Tibial artery (tissue), 4 donors: ENCODE measurements at places on chromosomes 1 and 21.
A peak's percentile ranks its signal among the peaks of the same experiment; 100 is the strongest.

GRCh38 chr21:17390569-17390968, 122.3 kb upstream of the CXADR start:
- DNase-seq: no peak

GRCh38 chr1:31010086-31010989, 55.2 kb downstream of the PUM1 start:
- DNase-seq: no peak

- peak; percentile 34 for DNase-seq
Observed at GRCh38 chr1:10387677-10388386, 11.0 kb upstream of the PGD start.

GRCh38 chr1:41963636-41964035, 44.9 kb upstream of the HIVEP3 start:
- no peak for DNase-seq

GRCh38 chr1:46070164-46070814, 62.1 kb downstream of the PIK3R3 start:
- DNase-seq: no peak

DNA sequence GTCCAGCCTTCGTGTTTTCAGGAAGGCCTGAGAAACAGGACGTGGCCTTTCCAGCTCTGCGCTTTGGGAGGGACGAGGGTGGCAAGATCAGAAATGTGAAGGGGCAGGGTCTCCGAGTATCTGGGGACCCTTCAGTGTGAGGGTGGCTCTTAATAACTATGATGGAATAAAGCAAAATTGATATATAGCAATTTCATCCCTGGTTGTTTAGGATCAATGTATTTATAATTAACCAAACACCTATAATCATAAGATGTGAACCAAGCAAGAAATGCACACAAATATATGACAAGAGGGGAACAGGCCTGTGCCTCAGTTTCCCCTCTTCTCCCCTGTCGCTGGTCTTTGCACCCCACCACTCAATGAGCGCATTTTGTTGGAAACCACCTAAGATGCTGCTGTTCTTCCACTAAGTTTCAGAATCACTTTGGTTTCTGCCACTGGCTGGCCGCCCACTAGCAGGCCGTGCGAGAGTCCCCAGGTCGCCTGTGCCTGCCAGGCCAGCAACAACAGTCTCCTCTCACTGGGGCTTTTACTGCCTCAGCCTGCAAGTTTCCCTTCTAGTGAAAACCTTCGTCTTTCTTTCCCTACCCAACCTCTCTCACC, 36.6 kb downstream of the UBASH3A start:
- no peak for DNase-seq

- no peak for DNase-seq
Observed at GRCh38 chr1:208820580-208821212, 576.5 kb upstream of the PLXNA2 start.

DNA sequence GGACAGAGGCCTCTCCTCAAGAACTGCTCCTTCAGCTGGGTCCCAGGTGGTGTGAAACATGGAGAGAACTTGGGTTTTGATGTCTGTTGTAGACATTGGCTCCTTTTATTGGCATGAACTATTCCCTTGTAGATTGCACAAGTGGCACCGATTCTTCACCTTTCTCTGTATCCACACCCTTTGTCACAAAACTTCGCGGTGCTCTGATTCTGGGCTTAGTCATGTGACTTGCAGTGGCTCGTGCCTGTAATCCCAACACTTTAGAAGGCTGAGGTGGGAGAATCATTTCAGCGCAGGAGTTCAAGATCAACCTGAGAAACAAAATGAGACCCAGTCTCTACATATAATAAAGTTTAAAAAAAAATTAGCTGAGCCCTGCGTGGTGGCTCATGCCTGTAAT, 42.5 kb upstream of the EYA3 start:
- DNase-seq: no peak

DNA sequence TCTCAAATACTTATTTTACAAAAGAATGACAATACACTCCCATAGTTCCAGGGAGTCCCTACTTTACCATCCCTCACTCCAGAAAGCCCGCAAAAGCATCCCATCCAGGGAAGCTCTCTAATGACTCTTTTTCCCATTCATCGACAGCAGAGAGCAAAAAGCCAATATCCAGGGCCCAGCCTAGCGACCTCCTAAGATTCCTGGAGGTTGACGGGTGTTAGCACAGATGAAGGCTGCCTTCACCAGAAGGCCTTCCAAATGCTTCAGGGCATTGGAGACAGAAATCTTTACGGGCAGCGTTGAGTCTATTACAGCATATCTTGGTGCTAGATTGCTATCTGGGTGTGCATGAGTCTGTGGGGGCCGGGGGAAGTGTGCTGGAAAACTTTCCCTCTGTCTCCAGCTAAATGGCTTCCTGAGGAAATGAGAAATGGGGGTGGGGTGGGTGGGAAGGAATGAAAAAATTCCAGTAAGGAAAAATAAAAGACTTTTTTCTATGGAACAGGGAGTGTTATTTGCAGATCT, 136.6 kb downstream of the PROX1 start:
- DNase-seq: no peak

- DNase-seq: no peak
Observed at GRCh38 chr1:21212126-21212525, 35.4 kb upstream of the EIF4G3 start.

DNA sequence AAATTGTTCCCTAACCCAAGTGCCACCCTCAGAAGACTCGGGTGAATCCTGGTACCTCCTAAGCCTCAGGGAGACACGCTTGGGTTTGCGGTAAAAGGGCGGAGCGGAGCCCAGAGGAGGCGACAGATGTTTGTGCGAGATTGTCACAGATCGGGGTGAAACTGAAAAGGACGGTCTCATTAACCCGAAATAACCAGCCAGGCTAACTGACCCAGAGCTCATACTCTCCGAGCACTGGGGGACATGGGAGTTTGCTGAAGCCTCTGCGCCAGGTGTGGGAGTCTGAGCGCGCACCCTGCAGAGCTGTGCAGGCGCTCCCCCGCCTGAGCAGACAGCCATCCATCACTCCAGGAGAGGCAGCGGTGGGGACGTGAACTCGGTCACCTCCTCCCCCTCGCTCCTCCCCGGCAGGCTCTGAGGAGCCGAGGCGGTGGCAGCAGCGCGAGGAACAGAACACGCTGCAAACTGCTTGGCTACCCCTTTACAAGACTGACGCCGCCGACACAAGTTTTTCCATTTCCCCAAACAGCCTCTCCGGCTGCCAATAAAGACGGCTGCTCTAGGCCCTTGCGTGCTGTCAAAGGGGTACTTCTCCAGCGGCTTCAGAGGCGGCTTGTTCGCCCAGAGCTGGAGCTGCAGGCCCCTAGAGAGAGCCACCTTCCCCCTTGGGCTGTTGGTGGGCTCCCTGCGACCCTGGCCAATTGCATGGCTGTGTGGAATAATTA, 43.5 kb downstream of the RRAGC start:
- DNase-seq: no peak

- no peak for DNase-seq
Observed at GRCh38 chr1:92679980-92680379, 104.9 kb downstream of the EVI5 start.

DNA sequence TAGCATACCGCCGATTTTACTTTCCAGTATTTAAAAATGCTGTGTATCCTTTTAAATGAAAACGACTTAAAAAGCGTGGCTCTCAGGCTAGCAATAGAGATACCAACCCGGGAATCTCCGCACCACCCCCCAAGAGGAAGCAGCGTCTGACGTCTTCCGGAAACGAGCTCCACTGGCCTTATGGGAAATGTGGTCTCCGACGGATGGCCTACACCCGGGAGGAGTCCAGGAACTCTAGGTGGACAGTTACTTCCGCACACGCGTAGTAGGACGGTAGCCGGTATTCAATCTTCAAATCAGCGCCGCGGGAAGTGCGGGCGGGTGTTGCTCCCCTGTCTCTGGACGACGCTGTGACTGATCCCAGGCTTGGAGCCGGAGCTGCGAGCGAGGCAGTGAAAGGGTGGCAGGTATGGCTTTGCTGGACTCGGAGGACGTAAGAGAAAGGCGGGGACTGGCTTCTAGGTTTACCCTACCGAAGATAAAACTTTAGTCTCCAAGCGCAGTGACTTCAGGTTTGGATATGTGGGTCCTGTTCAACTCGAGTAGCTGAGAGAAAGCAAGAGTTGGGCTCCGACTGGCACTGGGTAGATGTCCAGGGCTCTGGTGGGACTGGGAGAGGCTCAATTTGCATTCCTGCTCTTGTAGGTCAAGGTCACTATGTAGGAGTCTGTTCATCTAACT, at the start of gene ZNF684:
ZNF684 (plus strand) TSS at position 257 of the 681 bp plus-strand sequence. CDS start 1,530 bp downstream, outside the sequence.
- DNase-seq: peak; percentile 86

GRCh38 chr1:161198194-161198896, 509 bp downstream of the ADAMTS4 start:
- no peak for DNase-seq

DNA sequence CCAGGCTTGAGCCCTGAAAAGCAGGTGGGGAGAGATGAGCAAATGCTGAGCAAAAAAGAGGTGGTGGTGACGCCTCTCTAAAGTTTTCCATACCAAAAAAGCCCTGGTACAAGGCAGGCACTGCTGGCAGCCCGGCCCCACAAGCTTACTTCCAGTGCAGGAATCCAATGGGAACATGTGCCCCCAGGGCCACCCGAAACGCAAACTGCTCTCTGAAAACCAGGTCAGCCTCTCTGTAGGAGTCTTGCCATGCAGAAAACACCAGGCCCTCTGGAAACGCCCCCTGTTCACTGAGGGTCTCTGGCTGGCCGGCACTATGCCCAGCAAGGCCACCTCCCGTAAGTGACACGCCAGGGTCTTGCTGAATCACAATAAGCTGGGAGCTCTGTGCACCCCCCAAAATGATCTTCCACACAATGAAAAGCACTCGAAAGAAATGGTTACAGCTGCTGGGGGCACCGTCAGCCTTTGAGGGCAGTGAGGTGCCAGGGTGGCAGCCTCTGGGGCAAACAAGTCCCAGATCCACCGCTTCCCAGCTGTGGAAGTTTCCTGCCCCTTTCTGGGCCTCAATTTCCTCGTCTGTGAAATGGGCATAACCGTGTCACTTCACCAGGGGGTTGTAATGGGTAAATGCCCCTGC, 170.5 kb downstream of the TOMM20 start:
- no peak for DNase-seq

DNA sequence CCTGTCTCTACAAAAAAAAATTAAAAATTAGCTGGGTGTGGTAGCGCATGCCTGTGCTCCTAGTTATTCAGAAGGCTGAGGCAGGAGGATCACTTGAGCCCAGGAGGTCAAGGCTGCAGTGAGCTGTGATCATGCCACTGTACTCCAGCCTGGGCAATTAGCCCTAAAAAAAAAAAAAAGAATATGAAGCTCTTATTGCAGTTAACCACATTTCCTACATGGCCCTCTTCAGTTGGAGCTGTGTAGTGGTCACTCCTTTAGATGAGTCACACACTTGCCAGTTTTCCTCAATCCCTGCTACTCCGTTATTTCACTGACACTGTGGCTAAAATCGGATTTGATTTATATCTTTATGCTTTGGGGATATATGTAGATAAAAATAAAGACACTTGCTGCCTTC, 11.8 kb downstream of the NFYC start:
- no peak for DNase-seq

- DNase-seq: no peak
Observed at GRCh38 chr1:224579526-224579925, 36.6 kb upstream of the CNIH3 start.

GRCh38 chr21:27450216-27450615, 483.3 kb upstream of the ADAMTS5 start:
- no peak for DNase-seq

DNA sequence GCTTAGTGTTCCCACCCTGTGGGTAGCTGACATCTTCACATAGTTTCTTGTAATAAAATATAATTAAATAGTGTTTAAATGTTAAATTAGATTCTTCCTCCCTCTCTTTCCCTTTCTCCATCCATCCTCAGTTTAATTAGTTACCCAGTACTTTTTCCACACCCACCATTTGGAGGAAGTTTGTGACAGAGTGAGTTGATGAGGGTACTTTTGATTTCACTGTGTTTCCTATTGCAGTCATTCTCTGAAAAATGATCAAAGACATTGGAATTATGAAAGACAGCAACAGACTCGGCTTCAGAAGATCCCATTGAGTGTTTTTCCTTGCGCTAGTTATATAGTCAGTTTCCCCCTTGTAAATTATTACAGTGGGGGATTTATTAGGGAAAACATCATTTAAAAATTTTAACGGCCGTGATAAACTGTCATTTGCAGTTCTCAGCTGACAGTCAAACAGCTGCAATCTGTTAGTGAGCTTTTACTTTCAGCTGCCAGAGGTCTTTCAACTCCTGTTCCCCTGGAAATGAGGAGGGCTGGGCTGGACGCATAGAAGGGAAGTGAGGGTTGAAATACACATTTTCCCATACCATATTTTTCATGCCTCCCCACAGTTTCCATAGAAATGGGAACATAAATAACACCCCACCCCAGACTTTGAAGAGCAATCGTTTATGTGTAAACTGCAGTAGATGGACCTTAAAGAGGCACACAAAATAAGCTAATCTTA, 61.3 kb upstream of the CACYBP start:
- no peak for DNase-seq

DNA sequence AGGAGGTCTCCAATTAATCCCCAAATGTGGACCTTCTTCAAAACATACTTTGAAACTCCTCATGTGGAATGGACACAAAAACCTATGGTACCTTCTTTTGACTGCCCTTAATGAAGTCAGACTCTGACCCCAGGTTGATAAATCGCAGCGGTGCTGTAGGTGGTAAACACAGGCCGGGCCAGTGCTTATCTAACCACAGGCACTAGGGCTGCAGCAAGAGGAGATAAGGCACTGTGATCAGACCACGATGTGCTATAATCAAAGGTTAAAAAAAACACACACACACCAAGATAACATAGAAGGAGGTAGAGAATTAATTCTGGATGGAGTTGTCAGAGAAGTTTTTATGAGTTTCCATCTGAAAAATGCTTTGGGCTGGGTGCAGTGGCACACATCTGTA, 52.3 kb upstream of the SIPA1L2 start:
- DNase-seq: no peak

GRCh38 chr1:15788624-15789301, 18.7 kb downstream of the UQCRHL start:
- no peak for DNase-seq

- peak; percentile 3 for DNase-seq
Observed at GRCh38 chr21:44761011-44761729, 40.5 kb downstream of the UBE2G2 start.

- peak; percentile 88 for DNase-seq
Observed at GRCh38 chr1:119712342-119713038, 756 bp downstream of the PHGDH start.

- DNase-seq: no peak
Observed at GRCh38 chr1:48242141-48242736, 19.7 kb downstream of the SLC5A9 start.

DNA sequence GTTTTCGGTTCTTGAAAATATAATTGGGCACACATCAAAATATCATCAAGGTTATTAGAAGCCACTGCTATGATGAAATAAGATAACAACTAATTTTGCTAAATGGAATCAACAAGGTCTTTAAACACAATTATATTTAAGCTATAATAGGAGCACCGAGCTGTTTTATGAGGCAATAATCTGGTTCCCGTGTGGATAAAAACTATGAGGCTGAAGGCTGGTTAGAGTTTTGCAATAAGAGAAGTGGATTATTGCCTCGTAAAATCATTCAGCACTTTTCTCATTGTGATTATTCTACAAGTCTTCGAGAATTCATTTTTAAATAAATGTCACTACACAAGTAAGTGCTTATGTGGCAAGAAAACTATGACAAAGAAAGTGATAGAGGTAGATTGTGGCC, 975.7 kb upstream of the ADGRL2 start:
- no peak for DNase-seq

GRCh38 chr1:25922056-25922970, 16.1 kb upstream of the STMN1 start:
- no peak for DNase-seq

GRCh38 chr1:25677193-25677773, 60.7 kb downstream of the MAN1C1 start:
- no peak for DNase-seq

- DNase-seq: no peak
Observed at GRCh38 chr1:164875518-164875917, 316.5 kb downstream of the PBX1 start.
